ENCODE measurements at places on chromosomes 7 and 10.

- no peak for DNase-seq
Observed at GRCh38 chr7:91358303-91358702, 94.1 kb downstream of the FZD1 start.

- DNase-seq: no peak
Observed at GRCh38 chr10:79148452-79149344, 79.9 kb downstream of the ZMIZ1 start.

DNA sequence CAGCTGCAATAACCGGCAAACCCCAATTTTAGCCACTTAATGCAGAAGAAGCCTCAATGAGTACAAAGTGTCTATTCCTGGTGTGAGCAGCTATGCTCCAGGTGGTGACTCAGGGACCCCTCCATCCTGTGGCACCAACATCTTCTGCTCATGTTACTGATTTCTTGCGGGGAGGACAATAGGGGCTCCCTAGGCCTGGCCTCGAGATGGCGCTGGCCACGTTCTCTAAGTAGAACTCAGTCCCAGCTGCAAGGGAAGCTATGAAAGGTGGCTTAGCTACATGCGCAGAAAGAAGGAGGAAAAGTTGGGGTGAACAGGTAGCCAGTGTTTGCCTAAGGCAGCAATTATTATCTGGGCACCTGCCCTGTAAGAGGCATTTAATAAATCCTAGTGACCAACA, 6.6 kb downstream of the GJD4 start:
- no peak for DNase-seq

DNA sequence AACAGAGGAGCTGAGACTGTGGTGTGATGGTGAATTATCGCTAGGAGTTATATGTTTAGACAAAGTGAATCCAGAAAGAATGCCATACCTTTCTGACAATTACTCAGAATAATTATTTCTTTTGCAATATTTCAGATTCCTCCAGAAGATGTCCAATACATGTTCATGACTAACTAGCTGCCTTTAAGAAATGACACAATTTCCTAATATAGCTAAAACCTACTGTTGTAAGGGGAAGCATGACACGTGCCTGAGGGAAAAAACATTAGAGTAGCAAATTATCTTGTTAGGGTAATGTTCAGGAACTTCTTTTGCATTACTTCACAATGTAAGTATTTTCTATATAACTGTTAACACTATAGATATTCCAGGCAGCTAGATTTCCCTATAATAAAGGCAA, 150.3 kb downstream of the COL28A1 start:
- no peak for DNase-seq

DNA sequence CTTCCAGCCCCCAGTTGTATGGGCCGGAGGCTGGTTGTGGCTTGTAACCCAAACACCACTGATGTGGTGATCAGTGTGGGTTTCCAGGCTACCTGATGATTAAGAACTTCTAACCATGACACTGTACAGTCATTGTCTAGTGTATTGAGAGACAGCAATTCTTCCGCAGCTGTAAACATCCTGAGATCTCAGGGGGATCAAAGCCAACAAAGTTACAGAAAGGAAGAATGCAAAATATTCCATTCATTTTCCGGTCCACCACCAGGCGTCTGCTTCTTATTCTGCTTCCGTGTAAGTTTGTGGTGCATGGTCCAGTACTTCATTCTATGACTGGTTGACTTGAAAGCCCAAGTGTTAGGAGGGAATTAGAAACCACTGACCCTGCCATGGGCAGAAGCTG, 10.3 kb upstream of the GLI3 start:
- DNase-seq: no peak

- no peak for DNase-seq
Observed at GRCh38 chr7:21140622-21141021, 287.3 kb upstream of the SP4 start.
